ENCODE measurements at places on chromosomes 5 and 9. TPM values are rescaled to one million over a fixed set of nuclear protein-coding genes. Genes with fewer than 3 reads are reported as not detected.
A peak's percentile ranks its signal among the peaks of the same experiment; 100 is the strongest.

- DNase-seq, result no peak
- peaks cover 36% of the 10 kb centered on the region for H3K36me3 ChIP-seq
- peaks cover 5% of the 10 kb centered on the region for H3K4me1 ChIP-seq
- no peak overlapping the region for H3K4me3 ChIP-seq
- H3K27me3 ChIP-seq, result no peaks in the 10 kb centered on the region
Measured at GRCh38 chr5:36155291-36155690, 3.4 kb downstream of the SKP2 start.

DNA sequence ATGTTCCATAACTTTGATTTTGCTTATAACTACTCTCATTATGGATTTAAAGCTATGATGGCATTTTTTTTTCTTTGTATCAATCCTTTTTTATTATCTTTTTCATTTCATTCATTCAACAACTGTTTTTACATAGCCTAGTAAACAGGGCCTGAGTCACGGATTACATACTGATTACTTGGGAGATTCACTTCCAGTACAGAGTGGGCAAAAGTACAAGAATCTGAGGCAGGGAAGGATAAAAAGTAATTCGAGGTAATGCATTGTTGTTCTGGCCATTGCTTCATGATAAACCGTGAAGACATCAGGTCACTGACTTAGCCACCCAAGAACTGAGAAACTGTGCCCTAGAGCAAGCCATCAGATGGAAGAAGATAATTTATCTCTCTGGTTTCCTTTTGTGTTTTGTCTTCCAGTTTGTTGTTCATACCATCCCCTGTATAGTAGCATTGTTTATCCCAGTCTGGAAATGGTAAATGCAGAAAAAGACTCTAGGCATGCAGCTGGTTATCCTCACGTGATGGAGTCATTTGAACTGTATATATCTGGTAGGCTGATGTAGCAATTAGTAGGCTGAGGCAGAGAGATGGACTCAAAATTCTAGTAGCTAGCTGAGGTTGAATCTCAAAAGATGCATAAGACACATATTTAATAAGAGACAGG is 145.6 kb downstream of the CNTLN start:
- H3K4me1 ChIP-seq, result no peaks in the 10 kb centered on the region
- no peak overlapping the region for H3K4me3 ChIP-seq
- H3K27me3 ChIP-seq, result no peaks in the 10 kb centered on the region
- H3K36me3 ChIP-seq, result no peaks in the 10 kb centered on the region

GRCh38 chr9:114218264-114219120 is 63.2 kb downstream of the COL27A1 start:
- no peaks in the 10 kb centered on the region for H3K36me3 ChIP-seq
- no peak for DNase-seq
- no peaks in the 10 kb centered on the region for H3K27me3 ChIP-seq
- H3K27ac ChIP-seq, result no peak overlapping the region
- no peaks in the 10 kb centered on the region for H3K4me1 ChIP-seq

GRCh38 chr9:81826517-81826906 is 101.7 kb upstream of the SPATA31D4 start:
- H3K4me3 ChIP-seq, result no peak overlapping the region
- H3K36me3 ChIP-seq, result no peaks in the 10 kb centered on the region
- H3K27ac ChIP-seq, result no peak overlapping the region

DNA sequence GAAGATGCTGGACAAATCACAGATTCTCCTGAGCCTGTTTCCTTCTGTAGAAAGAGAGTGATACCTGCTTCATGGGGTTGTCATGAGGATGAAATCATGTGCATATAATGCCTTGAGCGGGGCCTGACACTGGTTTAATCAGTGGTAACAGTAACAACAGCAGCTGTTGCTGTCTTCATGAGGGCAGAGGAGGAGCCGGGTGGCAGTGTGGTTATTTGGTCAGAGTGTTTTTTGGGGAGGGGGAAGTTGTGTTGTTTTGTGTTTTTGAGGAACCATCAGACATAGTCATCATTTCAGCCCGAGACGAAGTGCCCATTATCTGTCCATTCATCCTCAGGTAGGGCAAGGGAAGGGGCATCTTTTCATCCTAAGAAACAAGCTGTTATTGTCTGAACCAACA is 44.0 kb downstream of the NEURL1B start:
- H3K27ac ChIP-seq, result no peak overlapping the region
- H3K36me3 ChIP-seq, result no peaks in the 10 kb centered on the region
- no peaks in the 10 kb centered on the region for H3K4me1 ChIP-seq
- H3K27me3 ChIP-seq, result peaks cover 28% of the 10 kb centered on the region
- DNase-seq, result no peak

GRCh38 chr5:108212775-108213346 is 169.0 kb downstream of the FBXL17 start:
- H3K27ac ChIP-seq, result no peak overlapping the region
- H3K27me3 ChIP-seq, result no peaks in the 10 kb centered on the region
- no peaks in the 10 kb centered on the region for H3K4me1 ChIP-seq
- no peak overlapping the region for H3K4me3 ChIP-seq
- DNase-seq, result no peak

GRCh38 chr5:19910136-19910535 is 77.9 kb downstream of the CDH18 start:
- no peak overlapping the region for H3K27ac ChIP-seq
- H3K4me1 ChIP-seq, result no peaks in the 10 kb centered on the region
- no peak for DNase-seq
- H3K4me3 ChIP-seq, result no peak overlapping the region
- no peaks in the 10 kb centered on the region for H3K36me3 ChIP-seq
- no peaks in the 10 kb centered on the region for H3K27me3 ChIP-seq

DNA sequence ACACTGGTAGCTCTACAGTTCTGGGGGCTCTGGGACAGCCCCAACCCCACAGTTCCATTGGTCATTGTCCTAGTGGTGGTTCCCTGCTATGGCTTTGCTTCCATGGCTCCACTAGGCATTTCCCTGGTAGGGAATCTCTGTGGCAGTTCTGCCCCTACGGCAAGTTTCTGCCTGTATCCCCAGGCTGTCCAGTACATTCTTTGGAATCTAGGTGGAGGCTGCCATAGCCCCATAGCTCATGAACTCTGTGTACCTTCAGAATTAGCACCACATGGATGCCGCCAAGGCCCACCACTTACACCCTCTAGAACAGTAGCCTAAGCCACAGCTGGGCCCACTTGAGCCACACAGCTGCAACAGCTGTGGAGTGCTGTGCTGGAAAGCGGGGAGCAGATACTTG is 3.3 kb upstream of the GOLM1 start:
- no peaks in the 10 kb centered on the region for H3K4me1 ChIP-seq
- H3K4me3 ChIP-seq, result no peak overlapping the region
- H3K36me3 ChIP-seq, result no peaks in the 10 kb centered on the region
- DNase-seq, result no peak
- no peaks in the 10 kb centered on the region for H3K27me3 ChIP-seq
- H3K27ac ChIP-seq, result no peak overlapping the region

GRCh38 chr9:98879963-98880310 is 63.8 kb upstream of the COL15A1 start:
- H3K4me3 ChIP-seq, result no peak overlapping the region
- no peak overlapping the region for H3K27ac ChIP-seq
- no peaks in the 10 kb centered on the region for H3K4me1 ChIP-seq

DNA sequence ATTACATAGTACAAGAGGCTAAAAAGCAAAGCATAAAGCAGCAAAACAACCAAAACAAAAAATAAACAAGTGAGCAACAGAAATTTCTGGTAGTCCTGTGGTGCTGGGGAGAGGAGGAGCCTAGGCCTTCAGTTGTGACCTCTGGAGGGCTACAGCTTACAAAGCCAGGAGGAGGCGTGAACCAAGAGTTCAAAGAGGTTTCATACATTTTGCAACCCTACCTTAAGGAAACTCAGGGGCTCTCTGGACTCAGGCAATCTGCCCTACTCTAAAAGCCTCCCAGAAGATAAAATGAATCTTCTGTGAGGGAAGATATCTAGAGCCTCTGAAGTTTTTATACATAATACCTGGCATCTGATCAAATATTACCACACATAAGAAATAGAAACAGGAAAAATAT is 187.4 kb downstream of the AGTPBP1 start:
- H3K27me3 ChIP-seq, result no peaks in the 10 kb centered on the region
- no peak overlapping the region for H3K27ac ChIP-seq
- no peaks in the 10 kb centered on the region for H3K36me3 ChIP-seq
- H3K4me1 ChIP-seq, result no peaks in the 10 kb centered on the region
- H3K4me3 ChIP-seq, result no peak overlapping the region

GRCh38 chr9:28045051-28045450 is 471.8 kb upstream of the C9orf72 start:
- H3K27ac ChIP-seq, result no peak overlapping the region
- no peak for DNase-seq
- no peak overlapping the region for H3K4me3 ChIP-seq
- H3K4me1 ChIP-seq, result no peaks in the 10 kb centered on the region

DNA sequence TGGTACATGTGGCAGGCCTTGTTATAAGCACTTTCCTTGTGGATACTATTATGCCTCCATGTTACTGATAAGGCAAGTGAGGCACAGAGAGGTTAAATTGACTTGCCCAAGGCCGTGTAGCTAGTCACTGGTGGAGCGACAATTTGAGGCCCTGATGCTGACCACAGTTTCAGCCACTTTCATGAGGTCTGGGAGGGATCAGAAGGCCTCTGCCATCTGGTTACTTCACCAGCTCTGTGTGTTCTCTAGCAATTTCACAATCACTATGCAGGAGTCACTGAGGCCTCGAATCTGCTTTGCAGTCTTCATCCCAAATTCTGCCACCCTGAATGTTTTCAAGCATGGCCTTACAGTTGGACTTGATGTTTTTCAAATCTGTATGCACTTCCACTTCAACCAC is 9.1 kb downstream of the LRRC70 start:
- H3K4me3 ChIP-seq, result no peak overlapping the region
- H3K27me3 ChIP-seq, result no peaks in the 10 kb centered on the region

DNA sequence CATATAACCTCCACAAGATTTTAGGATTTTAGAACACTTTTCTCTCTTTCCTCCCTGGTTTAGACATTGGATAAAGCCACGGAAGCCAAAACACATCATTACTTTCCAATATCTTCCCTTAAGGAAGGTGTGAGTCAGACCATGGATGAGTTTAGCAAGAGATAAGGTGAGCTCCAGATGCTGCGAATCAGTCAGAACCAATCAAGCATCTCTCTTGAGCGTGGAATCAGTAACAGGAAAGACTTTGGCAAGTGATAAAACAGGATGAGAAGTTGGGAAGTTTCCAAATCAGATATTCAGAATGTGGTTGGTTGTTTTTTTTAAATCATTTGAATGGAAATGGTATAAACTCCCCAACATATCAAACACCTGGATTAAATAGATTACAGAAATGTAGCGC is 397.8 kb downstream of the EFNA5 start:
- H3K27ac ChIP-seq, result no peak overlapping the region
- DNase-seq, result no peak
- no peaks in the 10 kb centered on the region for H3K27me3 ChIP-seq
- H3K4me3 ChIP-seq, result no peak overlapping the region
- no peaks in the 10 kb centered on the region for H3K4me1 ChIP-seq
- no peaks in the 10 kb centered on the region for H3K36me3 ChIP-seq

GRCh38 chr5:73861313-73861988 is 235.5 kb downstream of the ARHGEF28 start:
- DNase-seq, result no peak
- no peak overlapping the region for H3K4me3 ChIP-seq
- H3K27ac ChIP-seq, result no peak overlapping the region
- no peaks in the 10 kb centered on the region for H3K4me1 ChIP-seq
- no peaks in the 10 kb centered on the region for H3K36me3 ChIP-seq
- H3K27me3 ChIP-seq, result no peaks in the 10 kb centered on the region

DNA sequence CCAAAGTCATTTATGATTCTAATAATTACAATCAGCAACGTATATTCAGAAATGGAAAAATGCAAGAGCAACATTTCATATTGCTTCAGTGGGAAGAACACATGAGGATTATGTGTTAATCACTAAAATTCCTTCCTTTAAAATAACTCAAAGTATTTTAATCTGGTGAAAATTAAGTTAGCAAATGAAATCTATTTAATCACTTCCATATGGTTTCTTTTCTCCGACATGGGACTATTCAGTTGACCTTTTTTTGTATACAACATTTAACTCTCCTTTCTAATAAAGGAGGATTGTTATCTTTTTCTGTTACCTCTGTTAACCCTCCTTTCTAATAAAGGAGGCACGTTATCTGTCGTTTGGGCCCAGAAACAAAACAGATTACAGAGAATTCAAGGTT is 59.9 kb downstream of the HOMER1 start:
- H3K27ac ChIP-seq, result no peak overlapping the region
- no peaks in the 10 kb centered on the region for H3K36me3 ChIP-seq
- DNase-seq, result no peak
- H3K4me1 ChIP-seq, result no peaks in the 10 kb centered on the region
- H3K4me3 ChIP-seq, result no peak overlapping the region
- H3K27me3 ChIP-seq, result no peaks in the 10 kb centered on the region

DNA sequence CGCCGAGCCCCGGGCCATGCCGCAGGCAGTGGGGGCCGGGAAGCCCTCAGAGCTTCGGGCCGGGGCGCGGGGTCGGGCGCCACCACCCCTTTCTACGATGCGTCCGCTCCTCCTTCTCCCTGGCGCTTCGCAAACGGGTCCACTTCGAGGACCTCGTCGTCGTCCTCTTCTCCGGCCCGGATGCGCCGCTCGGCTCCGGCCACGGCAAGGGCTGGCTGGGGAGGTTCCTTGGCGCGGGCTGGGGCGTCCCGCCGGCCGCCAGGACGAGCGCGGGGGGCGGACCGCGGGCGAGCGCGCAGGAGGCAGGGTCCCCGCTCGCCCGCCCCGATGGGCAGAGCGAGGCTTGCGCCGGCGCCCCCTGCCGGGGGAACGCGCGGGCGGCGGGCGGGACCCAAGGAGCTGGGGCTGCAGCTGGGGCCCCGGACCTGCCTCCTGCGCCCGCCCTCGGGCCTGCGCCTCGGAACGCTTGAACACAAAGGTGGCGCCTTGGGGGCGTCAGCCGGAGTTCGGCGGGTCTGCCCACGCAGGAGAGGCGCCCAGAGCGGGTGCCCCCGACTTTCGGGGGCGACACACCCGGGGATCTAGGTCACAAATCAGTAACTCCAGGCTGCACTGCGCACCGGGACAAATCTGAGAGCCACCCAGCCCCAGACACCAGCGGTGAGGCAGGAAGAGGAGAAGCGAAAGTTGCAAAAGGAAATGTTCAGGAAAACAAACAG is at the start of gene ROR2:
Gene ROR2, minus strand, starts transcription at position 283 of the 719 bp plus-strand sequence.
- no peak for DNase-seq
- peak within 1 kb of the TSS; percentile 72 for H3K4me3 ChIP-seq
- H3K36me3 ChIP-seq, result no peaks in the 10 kb centered on the region
- H3K27ac ChIP-seq, result no peak within 1 kb of the TSS

- no peaks in the 10 kb centered on the region for H3K4me1 ChIP-seq
- H3K4me3 ChIP-seq, result no peak overlapping the region
- H3K36me3 ChIP-seq, result no peaks in the 10 kb centered on the region
- DNase-seq, result peak; percentile 48
- H3K27ac ChIP-seq, result no peak overlapping the region
Measured at GRCh38 chr5:13478831-13479465, 465.5 kb downstream of the DNAH5 start.

The EQTN gene
- total RNA-seq, result not detected

The RGS14 gene
- 24.4 TPM for total RNA-seq

All from H1 (cell line).